Central memory CD8-positive, alpha-beta T cell (primary cell): ENCODE measurements at places on chromosomes 2 and 18.

DNA sequence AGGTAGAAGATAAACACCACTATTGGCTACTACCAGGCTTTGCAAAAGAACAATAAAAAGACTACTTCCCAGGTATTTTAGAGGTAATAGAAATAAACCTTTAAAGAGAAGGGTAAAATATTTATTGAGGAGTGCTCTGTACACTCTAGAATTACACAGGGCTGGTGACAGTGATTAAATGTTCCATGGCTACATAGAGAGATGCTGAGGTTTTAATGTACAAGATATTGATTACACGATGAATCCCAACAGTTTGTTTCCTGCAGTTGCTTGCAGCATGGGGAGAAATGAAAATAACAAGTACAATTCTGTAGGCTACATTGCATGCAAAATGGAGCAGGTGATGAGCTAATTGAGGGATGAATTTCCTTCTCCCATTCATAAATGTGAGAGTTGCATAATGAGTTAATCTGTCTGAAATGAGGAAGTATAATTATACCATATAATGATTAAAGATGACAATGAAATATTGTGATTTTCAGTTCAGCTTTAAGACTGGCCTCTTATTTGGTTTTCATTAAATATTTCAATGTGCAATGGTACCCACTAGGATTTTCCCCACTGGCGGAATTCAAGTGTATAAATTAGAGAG lies 266.1 kb downstream of the SOCS6 start:
- no peak for DNase-seq

DNA sequence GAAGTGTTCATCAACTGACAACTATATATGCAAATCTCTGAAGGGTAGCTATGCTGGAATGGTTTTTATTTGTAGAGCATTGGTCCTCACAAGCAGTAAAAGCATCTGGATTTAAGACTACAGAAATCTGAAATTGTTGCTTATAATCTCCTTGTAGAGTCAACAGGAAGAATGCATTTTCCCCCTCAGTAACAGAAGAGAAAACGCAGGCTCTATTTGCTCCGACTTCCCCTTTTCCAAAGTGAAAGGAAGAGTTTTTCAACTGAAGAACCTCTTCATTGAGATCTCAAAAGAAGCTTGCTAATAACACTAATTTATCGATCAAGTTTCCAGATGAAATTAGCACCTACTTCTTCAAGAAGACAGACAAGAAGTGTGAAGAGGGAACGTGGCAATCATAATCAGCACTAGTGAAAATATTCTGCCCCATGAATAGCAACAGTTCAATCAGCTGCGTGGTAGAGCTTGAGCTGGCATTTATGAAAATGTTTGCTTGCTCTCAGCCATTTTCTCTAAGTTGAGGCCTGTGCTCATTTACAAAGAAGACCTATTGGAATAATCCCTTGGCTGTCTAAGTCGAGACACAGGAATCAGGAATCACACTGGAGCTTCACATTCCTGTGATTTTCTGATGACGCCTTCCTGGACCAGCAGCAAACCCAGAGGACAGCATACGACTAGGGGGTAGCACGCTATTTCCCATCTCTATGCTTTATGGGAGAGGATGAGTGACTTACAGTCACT lies 43.7 kb downstream of the TGIF1 start:
- DNase-seq: no peak

- DNase-seq: no peak
These were observed 57.8 kb downstream of the GALNT1 start for GRCh38 chr18:35639296-35639695.

GRCh38 chr2:150341982-150342680 lies 145.3 kb downstream of the RND3 start:
- DNase-seq: no peak

- DNase-seq: no peak
These were observed 10.6 kb downstream of the CFLAR start for GRCh38 chr2:201126308-201127151.

DNA sequence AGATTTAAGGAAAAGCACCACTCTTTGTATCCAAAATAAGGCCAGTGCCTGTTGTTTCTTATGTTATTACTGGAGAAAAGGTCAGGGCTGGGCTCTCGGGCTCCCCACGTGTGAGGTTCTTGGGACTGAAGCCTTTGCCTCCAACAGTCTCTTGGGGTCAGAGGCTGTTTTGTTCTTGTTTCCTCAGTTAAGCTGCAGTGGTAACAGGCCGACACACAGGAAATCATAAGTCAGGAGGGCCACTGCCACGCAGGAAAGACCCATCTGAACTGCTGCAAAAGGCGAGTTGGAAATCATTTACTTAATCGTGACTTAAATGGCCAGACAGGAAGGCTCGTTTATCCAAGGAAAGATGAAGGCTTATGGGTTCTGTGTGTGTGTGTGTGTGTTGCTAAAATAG lies 30.3 kb upstream of the IL37 start:
- DNase-seq: no peak

GRCh38 chr2:41182961-41183360 lies 731.1 kb upstream of the SLC8A1 start:
- DNase-seq: no peak

- no peak for DNase-seq
These were observed 671.6 kb downstream of the PLCL1 start for GRCh38 chr2:198476007-198476406.

GRCh38 chr2:173193925-173194324 lies 118.3 kb downstream of the MAP3K20 start:
- DNase-seq: no peak

DNA sequence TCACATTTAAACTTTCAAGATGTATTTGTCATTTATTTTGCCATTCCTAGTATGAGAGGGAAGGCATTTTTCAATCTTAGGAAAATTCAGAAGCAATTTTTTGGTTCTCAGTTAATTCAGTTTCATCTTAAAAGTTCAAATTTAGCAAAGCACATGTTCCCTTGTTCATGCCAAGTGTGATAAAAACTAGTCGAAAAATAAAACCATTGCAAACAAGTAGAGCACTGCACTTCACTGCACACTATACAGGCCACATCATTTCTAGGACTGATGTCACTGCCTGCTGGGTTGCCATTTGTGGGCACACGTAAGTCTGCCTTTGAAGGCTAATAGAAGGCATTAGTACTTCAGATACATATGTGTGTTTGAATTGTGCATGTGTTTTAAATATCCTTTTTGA lies 14.3 kb downstream of the TBR1 start:
- no peak for DNase-seq

GRCh38 chr2:237323656-237324055 lies 90.3 kb downstream of the COL6A3 start:
- DNase-seq: no peak

GRCh38 chr2:160125828-160126227 lies 63.4 kb upstream of the PLA2R1 start:
- no peak for DNase-seq

- DNase-seq: no peak
These were observed 908 bp downstream of the STAT1 start for GRCh38 chr2:191012845-191013681.

DNA sequence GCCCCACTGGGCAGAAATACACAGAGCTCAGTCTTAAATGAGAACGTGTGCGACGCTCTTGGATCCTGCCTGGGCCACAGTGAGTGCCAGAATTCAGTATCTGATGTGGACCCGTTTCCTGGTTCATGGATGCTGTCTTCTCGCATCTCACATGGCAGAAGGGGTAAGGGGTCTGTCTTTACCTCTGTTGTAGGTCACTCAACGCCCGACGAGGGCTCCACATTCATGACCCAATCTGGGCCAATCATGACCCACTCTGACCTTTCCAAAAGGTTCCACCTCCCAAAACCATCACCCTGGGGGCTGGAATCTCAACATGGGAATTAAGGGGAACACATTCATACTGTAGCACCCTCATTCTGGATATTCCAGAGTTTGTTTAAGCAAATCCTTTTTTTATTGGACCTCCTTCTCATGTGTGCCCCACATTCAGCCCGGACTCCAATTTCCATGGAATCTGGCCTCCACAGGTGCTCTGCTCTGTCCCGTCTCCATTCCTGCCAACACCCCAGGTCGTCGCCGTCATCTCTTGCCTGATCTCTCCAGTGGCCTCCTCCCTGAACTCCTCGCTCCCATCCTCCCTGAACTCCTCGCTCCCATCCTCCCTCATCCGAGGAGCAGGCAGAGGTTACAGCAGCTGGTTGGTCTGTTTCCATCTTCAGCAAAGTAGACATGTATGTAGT lies 78.9 kb upstream of the OTOS start:
- no peak for DNase-seq

- DNase-seq: no peak
These were observed 8.2 kb downstream of the IGFBP5 start for GRCh38 chr2:216687111-216687510.

GRCh38 chr2:134675314-134675713 lies 43.5 kb downstream of the TMEM163 start:
- DNase-seq: no peak
